T-cell (primary cell): ENCODE measurements at places on chromosomes 3 and 15.
A peak's percentile ranks its signal among the peaks of the same experiment; 100 is the strongest.

DNA sequence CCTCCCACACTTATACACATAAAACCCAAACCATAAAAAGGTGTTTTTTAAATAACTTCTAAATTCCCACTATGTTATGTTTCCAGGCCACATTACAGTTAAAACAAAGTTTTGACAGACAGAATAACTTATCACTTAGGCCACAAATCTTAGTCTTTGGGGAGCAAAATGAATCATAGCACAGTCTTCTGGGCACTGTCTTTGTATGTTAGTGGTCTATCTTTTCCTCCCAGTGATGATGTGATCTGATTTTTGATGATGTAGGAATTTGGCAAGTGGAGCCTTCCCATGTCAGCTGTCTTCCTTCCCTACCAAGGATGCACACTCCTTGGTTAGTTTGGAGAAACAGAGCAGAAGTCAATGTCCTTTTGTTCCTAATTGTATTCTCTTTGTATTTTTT, 67.3 kb downstream of the THSD4 start:
- no peak for DNase-seq

DNA sequence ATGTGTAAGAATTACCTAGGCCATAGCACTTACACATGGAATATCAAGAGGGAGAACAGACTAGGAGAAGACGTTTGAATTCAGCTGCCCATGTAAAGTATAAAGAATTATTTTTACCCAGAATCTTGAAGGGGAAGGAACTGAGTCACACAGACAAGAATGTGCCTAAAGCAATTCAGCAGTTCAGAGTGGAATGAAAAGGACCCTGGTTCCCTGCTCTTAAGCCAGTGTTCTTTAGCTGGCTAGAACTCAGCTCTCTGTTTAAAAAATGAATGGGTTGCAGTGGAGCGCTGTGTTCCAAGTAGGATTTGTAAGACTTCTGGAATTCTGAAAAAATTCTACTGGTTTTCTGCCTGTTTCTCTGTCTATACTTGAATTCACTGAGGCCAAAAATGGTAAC, 440.2 kb downstream of the LPP start:
- no peak for DNase-seq

DNA sequence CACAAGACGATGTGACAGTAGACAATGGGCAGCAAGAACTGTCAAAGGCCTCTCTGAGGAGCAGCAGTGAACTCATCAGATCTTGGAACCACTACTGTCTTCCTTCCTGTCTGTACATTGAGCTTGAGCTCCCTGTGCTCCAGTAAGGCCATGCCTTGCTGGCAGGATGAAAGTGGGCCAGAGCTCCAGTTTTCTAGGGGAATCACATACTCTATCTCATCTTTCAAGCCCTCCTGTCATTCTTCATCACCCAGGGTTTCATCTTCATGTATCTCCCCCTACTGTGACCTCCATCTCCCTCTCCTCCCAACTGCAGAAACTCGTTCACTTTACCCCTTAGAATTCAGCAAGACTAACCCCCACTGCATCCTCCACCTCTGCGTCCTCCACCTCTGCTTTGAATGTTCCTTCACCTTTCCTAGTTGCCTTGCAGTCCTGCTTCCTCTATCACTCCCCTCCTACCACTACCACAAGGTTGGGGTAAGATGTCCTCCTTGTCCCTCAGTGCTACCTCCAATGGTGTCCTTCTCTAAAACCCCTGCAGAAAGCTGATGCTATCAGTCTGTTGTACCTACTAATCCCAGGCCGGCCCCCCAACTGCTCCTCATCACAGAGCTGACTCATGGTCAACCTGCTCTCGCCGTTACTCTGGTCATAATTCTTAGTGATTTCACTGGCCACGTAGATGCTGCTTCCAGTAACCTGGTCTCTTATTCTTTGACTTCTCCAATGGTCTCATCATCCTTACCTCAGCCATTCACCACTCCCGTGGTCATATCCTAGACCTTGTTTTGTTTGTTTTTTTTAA, 22.3 kb downstream of the NKIRAS1 start:
- no peak for DNase-seq

DNA sequence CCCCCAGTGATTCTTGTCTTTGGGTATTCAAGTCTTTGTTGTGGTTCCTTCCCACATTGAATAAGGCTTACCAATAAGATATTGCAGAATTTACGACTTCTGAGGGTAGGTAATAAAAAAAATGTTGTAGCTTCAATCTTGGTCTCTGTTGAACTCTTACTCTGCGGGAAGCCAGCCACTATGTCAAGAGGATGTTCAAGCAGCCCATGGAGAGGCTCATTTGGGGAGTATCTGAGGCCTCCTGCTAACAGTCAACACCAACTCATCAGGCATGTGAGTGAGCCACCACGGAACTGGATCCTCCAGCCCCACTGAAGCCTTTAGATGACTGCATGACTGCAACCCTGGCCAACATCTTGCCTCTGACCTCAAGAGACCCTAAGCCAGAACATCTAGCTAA, 3.2 kb upstream of the TBC1D23 start:
- no peak for DNase-seq

DNA sequence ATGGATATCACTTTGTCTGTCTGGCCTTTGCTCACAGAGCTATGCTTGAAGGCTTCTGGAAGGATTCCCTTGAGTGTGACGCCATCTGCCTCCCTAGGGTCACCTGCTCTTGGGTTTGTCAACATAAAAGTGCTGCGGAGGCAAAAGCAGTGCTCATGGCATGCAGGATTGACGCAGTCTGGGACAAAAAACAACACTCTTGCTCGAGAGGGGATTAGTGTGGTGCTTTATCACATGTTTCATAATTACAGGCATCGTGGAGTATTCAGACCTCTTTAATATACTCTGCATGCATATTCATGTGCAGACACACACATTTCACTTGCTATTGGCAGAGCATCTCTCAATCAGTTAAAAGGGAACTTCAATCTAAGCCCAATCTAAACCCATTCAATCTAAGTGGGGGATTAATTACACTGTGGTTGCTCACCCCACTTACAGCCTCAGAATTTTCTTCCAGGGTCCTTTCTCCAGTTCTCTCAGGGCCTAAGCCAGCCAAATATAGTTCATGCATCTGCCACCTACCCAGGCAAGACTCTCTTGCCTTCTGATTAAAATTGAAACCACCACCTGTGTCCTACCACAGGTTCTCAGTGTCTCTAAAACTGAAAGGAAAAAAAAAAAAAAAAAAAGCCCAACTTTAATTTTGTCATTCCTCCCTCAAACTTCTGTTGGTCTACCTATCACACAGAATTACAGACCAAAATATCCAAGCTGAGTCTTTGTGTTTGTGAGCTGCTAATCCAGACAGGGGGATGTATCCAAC, 75.6 kb downstream of the BFSP2 start:
- no peak for DNase-seq

DNA sequence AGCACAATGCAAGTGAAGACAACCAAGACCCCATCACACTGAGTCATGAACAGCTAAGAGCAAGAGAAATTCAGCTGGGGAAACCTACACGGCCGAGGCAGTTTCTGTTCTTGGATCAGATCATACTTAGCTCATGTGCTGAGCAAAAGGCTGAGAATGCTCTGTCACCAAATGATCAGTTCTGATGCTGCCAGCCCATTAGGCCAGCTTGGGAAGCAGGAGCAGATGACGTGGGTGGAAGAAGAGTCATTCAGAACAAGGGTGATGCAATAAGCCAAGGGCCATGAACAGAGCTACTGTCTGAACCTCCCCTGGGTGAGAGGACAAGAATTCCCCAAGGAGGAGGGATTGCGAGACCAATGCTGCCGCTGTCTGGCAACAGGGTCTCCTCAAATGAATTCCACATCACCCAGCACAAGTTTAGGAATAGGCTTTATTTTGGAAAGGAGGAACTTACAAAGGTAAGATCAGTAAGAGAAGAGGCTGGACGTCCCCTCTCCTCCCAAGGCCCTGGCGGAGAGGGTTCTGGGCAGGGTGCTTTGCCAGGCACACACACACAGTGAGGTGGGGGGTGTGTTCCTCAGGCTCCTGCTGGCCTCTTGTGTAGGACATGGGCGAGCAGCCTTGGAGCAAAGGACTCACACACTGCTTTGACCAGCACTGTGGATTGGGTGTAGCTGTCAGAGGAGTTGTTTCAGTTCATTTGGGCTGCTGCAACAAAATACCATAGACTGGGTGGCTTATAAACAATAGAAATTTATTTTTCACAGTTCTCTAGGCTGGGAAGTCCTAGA, 65.6 kb upstream of the CTXND1 start:
- no peak for DNase-seq

DNA sequence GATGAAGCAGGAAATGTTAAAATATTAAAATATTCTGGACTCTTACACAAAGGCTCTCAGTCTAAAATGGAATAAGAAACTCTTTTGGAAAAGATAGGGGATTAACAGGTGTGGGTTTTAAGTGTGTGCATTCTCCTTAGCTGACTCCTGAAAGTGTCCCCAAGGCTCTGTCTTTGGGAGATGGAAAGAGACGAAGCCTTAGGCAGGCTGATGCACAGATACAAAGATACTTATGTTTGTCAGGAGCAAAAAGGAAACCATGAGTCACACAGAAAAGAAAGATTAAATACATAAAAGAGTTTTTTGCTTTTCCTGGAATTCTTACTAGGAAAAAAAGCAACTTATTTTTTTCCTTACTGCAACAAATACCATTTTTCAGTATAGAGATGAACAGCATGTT, 23.8 kb upstream of the ABI3BP start:
- DNase-seq = no peak

DNA sequence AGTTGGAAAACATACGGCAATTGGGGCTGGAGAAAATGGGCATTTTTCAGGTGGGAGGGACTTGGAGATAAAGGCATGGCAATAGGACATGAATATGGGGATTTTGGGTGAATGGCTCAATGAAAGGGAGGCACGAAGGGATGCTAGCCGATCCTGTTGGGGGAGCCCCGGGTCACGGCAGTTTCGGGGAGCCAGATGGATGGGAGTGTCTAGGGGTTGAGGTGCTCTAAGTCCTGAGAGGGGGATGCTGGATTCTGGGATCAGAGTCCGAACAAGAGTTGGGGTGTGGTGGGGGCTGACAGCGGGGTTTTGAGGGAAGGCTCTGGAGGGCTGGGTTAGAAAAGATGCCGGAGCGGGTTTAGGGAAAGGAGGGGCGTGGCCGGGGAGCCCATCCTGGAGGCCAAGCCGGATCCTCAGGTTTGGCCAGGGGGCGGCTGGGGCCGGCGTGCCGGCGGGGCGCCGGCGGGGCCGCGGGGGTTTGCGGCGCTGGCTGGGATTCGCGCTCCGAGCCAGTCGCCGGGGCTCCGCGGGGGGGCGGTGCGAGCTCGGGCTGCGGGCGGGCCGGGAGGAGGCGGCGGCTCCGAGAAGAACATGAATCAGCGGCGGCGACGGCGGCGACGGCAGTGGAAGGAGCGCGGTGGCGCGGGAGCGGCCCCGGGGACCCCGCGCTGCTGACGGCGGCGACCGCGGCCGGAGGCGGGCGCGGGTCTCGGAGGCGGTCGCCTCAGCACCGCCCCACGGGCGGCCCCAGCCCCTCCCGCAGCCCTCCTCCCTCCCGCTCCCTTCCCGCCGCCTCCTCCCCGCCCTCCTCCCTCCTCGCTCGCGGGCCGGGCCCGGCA, at the start of gene TYRO3:
Gene TYRO3, plus strand, starts transcription at position 813 of the 839 bp plus-strand sequence. CDS start 46 bp downstream, outside the sequence.
- DNase-seq = peak; percentile 58

DNA sequence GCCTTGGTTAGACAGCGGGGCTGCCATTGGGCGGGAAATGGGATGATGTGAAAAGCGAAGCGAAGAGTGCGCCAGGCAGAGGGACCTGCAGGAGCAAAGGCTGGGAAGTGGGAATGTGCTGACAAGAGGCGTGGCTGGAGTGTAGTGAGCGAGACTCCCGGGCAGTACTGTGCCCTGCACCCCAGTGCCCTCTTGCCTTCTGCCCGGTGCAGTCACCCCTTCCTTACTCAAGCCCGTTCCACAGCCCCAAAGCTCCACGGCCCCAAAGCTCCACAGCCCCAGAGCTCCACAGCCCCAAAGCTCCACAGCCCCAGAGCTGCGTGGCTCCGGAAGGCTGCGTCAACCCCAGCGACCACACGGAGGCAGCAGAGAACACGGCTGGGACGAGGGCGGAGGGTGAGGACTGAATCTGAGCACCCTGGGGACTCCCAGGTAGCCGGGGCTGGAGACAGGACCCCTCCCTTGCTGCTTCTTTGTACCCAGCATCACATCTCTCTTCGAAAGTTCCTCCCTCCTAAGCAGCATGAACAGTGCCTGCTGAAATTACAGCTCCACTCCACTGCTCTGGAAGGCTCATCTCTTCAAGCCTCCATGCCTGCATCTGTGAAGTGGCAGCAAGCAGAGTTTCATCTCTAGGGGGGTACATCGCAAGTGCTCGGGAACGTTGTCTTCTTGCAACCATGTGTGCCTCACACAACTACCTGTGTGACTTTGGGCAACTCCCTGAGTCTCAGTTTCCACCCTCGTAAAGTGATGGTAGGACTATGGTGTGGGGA, 108.9 kb downstream of the FBLN2 start:
- DNase-seq = peak; percentile 56

DNA sequence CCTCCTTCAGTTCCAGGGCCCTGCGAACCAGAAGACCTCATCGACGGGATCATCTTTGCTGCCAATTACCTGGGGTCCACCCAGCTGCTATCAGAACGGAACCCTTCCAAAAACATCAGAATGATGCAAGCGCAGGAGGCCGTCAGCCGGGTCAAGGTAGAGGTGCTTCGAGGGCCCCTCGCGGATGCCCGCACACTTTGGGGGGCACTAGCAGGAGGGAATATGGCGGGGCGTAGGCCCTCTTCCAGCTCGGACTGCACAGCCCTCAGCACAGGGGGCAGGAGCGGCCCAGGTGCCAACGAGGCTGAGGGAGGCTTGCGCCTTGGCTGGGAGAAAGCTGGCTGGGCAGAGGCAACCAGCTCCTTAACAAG, 176.6 kb downstream of the NSMCE3 start:
- DNase-seq = no peak

- no peak for DNase-seq
These were observed 27.6 kb downstream of the KLHL18 start for GRCh38 chr3:47310391-47310790.

DNA sequence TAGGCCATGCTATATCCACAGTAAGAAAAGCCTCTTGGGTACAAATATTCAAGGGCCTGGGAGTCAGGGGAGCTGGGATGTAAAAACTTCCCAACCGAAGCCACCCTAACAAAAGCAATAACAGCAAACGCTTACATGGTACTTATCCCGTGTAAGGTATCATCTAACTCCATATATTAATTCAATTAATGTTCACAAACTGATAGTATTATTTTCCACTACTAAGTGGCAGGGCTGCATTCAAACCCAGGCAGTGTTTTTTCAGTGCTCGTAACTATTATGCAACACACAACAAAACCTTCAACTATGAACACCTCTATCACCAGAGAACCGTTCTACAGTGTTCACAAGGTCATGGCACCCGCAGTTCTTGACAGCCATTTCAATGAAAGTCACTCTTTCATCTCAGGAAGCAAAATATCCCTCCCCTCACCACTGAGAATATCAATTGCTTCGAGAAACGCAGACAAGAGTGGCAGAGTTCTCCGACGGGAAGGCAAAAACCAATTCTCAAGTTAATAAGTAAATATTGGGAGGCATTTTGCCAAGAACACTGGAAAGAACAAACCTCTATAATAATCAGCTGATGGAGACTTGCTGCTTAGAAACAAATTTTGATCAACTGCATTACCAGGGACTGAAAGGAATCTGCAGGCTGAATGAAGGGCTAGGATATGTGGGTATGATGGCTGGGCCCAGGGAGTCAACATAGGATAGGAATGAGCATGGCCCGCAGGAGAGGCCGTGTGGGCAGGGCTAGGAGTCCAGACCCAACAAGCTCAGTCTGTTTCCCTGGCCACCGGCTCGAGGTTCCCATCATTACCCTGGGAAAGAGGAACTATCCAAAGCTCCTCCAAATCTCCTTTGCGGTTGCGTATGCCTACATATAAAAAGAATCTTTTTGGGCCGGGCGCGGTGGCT, 72.3 kb downstream of the XXYLT1 start:
- no peak for DNase-seq

GRCh38 chr3:81743096-81744025, 18.1 kb downstream of the GBE1 start:
- DNase-seq = no peak
